ENCODE measurements at places on chromosomes 16 and 17.

GRCh38 chr16:20901436-20902112 is 1.0 kb downstream of the LYRM1 start:
- no peak for DNase-seq

DNA sequence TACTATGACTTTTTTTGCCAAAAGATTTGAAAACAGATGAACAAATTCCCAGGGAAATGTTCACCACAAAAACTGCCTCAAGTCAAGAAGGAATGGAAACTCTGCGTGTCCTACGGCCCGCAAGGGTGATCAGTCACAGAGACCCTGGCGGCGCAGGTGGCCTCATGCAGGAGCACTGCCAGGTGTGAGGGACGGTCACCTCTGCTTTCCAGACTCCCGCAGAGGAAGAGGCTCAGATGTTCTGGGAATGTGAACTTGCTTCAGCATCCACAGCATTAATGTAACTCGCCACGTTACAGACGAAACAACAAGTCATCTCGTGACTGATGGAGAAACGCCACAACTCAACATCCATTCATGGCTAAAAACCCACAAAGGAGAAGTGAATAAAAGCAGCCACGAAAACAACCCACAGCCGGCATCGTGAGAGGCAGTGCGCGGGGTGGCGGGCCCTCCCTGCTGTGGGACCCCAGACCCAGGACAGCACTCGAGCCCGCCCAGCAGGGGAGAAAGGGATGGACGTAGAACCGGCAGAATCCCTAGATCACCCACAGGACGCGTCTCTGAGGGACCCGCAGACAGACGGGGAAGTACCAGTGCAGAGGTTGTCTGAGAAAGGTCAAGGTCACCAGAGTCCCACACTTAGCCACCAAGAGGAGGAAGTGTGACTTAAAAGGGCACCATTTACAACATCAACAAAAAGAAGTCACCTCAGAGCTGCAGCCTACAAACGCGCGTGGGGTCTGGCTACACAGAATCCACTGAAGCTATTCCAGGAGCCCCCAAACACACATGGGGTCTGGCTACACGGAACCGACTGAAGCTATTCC is 76.9 kb upstream of the GNG13 start:
- DNase-seq, result no peak

DNA sequence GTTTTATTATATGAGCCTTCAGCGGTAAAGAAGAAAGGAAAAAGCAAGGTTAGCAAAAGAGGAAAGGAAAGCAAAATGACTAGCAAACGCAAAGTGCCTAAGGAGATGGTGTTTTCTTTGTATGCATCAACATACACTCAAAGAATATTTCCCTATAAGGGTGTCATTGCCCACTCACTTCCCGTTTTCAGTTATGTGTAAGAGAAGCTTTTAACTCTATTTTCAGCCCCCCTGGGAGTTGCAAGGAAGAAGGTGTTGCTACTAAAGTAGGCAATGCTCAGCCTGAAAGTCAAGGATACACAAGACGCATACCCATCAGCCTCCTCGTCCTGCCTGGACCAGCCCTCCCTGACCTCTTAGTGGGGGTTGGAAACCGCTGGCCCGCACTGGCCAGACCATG is 267.7 kb upstream of the ZFHX3 start:
- DNase-seq, result no peak

GRCh38 chr17:31008374-31009041 is 37.7 kb downstream of the RNF135 start:
- no peak for DNase-seq

GRCh38 chr17:12727881-12728280 is 61.4 kb upstream of the ARHGAP44 start:
- no peak for DNase-seq

DNA sequence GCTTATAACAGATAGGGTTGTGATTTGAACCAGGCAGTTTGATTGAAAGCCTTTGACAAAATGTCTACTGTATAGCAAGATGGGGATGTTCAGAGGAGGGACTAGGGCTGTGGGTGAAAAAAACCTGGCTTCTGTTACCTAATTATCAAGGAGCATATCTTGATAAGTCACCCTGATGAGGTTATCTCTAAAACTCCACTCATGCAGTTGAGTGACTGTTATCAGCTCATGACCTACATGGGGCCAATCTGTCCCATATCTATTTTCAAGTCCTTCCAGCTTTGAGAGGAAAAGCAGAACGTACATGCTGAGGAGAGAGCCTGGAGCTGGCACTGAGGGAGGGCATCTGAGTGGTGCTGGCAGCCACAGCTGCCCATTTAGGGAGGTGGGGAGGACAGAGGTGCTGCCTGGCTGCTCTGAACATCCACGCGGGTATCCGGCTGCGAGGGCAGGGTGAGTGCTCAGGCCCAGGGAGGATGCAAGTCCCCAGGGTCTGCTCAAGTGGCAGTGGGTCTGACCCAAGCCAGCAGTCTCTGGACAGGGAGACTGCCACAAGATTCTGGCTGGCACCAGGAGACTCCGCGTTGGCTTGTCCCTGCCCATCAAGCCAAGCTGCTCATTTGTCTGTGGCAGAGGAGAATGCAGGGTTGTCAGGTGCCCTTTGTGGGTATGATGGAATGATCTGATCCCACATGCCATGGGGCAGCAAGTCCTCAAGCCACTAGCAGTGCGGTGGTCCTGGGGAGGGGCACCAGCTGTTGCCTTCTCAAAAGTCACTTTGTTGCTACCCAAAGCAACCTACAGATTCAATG is 29.2 kb downstream of the ATPAF2 start:
- no peak for DNase-seq

DNA sequence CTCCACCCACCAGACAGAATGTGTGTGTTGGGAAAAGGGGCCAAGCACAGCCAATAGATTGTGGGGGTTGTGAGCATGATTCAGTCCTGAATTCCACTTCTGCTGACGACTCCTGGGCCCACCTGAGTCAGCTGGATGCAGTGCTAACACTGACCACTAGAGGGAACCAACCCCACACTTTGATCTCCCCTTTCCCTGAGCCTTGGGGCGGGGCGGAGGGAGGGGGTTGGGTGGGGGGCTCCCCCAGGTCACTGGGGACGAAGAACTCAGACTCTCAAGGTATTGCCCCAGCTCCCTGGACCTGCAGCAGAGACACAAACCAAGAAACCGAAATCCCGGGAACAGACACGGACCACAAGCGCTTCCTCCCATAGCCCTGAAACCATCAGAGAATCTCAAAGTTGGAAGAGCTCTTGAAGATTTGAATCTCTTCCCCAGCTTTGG is 621 bp upstream of the CSHL1 start:
- no peak for DNase-seq

GRCh38 chr17:77180503-77181357 is 40.0 kb downstream of the SEC14L1 start:
- DNase-seq, result no peak

DNA sequence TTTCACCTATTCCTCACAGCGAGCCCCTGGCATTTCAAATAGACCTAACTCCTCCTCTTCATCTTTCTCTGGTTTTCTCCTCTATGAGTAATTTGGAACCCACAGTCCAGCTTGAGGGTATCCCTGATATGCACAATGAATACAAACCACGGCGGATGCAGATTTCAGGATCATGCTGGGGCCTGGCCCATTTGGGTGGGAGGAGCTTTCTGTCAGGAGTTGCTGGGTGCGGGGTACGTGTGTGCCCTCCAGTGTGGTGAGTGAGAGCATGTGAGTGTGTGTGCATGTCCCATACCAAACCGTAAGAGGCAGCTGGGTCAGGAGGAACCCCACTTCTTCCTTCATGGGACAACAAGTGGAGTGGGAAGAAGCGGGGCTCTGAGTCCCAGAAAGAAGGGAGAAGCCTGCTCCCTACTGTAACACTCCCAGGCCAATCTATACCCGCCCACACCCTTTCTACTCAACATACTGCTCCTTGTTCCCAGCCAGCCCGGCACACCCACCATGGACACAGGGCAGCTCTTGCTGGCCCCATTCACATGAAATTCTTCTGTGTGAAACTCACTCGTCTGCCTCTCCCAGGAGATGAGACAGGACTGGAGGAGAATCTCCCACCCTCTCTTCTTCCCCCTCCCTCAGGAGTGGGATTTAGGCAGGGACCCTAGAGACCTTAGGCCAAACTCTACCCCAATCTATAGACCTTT is 18.4 kb downstream of the CNTNAP1 start:
- no peak for DNase-seq

DNA sequence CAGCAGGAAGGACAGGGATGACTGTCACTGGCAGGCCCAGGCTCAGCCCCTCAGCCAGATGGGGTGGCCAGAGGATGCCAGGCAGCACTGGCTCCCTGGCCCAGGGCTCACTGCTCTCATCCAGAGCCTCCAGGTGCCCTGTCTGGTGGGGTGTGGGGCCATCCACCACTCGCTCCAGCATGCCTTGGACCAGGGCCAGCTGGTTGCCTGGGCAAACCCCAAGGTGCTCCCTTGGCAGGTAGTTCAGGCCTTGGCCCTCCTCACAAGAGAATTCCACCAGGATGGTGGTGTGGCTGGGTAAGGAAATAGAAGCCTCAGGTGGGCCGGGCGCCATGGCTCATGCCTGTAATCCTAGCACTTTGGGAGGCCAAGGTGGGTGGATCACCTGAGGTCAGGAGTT is 29.4 kb downstream of the LGALS9 start:
- DNase-seq, result no peak

DNA sequence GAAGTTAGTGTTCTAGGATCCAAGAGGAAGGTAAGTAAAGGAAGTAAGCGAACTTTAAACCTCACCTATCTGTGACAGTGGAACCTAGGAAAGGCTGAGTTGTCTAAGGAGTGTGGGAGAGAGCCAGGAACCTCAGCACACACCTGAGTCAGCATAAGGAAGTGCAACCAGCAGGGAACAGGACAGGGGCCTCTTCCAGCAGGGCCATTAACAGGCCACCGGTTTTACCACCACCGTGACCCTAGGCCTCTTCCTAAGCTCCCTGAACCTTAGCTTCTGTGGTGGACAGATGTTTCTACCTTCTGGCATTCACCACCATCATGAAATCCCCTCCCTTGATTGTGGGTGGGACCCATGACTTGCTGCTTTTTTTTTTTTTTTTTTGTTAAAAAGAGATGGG is 26.7 kb upstream of the GPATCH8 start:
- DNase-seq, result no peak

GRCh38 chr16:73265124-73265837 is 217.4 kb upstream of the ZFHX3 start:
- DNase-seq, result no peak

DNA sequence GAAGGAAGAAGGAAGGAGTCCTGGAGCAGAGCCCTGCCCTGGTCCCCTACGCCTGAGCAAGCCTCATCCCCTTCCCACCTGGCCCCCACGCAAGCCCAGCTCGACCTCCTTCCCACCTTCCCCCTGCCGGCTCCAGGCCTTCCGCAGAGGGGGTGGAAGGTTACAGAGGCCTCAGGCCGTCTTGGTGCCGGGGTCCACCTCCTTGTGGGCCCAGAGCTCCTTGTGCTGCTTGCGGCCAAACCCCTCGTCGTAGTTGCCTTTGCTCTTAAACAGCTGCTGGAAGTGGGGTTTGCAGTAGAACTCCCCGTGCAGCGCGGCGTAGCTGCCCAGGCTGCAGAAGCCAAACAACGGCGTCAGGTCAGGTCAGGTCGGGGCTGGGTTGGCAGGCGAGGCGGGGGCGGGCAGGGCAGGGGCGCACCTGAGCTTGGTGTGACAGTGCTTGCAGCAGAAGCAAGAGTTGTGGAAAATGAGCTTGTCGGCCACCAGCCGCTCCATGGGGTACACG is 1.5 kb downstream of the LIMD2 start:
- no peak for DNase-seq

DNA sequence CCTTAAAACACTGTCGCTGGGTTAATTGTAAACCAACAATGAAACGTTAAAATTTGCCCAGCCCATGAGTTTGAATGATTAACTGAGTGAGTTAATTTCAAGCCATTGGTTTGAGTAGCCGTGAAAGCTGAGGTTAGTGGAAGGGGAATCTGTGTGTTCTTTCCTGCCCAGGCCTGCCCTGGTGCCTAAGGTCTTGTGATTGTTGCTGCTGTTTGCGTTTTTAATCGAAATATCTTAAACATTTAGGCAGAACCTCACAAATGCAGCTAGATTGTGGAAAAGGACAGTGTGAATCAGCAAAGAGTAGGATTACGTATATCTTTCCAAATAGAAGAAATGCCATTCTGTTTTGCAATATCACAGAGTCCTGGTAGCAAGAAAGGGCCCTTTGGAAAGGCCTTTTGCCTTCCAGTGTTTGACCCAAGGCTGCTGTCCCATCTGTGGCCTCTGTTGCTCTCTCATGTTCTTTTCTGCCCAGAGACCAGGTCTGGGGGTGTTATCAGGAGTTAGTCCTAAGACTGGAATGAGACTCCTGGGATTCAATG is 113.8 kb downstream of the MSI2 start:
- DNase-seq, result no peak

DNA sequence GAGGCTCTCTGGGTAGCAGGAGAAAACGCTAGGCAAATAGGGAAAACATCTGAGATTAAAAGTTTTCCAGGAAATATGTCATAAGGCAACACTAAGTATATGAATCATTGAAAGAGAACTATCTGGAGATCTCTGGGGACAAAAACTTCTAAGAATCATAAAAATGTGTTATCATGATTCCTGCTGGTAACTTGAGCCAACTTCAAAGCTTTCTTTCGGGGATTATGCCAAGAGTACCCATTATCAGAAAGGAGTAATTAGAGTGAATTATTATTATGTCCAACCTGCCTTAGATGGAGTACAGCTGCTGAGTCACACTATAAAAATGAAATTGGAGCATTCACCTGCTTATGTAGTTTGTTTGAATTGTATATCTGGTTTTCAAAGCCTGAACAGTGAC is 488.5 kb upstream of the SOX9 start:
- no peak for DNase-seq

DNA sequence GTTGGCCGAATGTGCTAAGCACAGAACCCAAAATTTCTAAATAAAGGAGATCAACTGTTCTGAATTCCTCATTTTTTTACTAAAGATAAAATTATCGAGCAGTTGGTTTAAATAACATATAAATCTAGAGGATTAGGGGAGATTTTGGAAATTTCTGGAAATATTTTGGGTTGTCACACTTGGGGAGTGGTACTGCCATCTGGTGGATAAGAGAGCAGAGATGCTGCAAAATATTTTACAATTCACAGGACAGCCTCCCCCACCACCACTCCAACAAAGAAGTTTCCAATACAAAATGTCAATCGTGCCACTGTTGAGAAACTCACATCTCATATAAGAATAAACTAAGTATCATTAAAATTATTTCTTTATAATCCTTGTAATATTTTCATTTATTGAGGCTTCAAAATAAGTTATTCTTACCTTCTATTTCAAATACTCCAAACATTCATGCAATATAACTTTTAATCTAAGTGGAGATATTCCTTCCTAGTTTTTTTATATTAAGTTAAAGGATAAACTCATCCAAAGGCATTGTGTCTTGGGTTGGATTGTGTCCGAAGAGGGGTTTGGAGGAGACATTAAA is 17.0 kb upstream of the ABCA8 start:
- DNase-seq, result no peak

DNA sequence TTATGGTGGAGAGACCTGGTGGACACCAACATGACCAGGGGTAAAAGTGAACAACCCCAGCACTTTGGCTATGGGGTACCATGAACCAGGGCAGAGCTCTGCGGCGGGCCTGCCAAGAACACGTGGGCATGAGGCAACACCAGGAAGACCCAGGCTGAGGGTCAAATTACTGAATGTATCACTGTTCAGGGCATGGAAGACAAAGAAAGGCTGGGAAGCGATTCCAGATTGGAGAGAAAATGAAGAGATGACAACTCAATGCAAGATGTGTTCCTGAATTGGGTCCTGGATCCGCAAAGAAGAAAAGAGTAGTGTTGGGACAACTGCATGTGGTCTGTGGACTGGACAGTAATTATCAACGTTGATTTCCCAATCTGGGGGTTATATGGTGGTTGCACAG is 19.8 kb downstream of the SPHK1 start:
- no peak for DNase-seq

GRCh38 chr17:75785016-75785890 is 647 bp downstream of the UNK start:
- DNase-seq, result peak; percentile 81

- no peak for DNase-seq
These were observed 165.4 kb downstream of the AIPL1 start for GRCh38 chr17:6269478-6269877.
